Stimulated activated CD4-positive, alpha-beta T cell treated with anti-CD3 and anti-CD28 coated beads, Interleukin-1b, Interleukin-23, amount 100 ng/mL, for 24 hours (primary cell): ENCODE measurements at places on chromosomes 11 and 22.

DNA sequence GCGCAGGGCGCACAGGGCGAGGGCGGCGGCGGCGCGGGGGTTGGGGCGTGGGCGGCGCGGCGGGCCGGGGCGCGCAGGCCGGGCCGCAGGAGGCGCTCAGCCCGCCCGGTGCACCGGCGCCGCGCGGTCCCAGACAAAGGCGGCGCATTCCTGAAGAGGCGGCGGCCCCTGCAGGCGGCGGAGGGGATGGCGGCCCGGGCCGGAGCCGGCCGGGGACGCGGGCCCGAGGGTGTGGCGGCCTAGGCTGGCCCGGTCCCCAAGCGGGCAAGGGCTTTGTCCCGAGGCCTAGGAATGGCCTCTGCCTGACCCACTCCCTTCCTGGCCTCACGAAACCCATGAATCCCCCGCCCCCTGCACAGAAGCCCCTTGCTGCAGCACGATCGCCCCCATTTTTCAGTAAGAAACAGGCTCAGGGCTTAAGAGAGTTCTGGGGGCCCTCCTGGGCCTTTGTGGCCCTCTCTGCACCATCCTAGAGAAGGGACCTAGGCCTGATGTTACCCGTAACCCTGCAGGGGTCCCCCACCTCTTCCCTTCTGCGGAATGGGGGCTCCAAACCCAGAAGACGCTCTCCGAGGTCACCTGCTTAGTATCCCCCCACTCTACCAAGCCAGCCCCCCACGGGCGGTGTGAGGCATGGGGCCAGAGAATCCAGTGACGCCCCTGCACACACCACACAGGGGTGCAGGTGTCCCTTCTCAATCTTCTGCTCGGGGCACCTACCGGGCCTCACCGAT lies at the start of gene RTN4R:
TSS of gene RTN4R (minus strand) at position 40 of the 734 bp plus-strand sequence. CDS start 226 bp downstream, outside the sequence.
- DNase-seq, result peak; percentile 43

- DNase-seq, result no peak
These were observed 6.9 kb upstream of the PHRF1 start for GRCh38 chr11:569158-569885.

GRCh38 chr11:65243797-65244196 lies 18.0 kb upstream of the POLA2 start:
- DNase-seq, result no peak

DNA sequence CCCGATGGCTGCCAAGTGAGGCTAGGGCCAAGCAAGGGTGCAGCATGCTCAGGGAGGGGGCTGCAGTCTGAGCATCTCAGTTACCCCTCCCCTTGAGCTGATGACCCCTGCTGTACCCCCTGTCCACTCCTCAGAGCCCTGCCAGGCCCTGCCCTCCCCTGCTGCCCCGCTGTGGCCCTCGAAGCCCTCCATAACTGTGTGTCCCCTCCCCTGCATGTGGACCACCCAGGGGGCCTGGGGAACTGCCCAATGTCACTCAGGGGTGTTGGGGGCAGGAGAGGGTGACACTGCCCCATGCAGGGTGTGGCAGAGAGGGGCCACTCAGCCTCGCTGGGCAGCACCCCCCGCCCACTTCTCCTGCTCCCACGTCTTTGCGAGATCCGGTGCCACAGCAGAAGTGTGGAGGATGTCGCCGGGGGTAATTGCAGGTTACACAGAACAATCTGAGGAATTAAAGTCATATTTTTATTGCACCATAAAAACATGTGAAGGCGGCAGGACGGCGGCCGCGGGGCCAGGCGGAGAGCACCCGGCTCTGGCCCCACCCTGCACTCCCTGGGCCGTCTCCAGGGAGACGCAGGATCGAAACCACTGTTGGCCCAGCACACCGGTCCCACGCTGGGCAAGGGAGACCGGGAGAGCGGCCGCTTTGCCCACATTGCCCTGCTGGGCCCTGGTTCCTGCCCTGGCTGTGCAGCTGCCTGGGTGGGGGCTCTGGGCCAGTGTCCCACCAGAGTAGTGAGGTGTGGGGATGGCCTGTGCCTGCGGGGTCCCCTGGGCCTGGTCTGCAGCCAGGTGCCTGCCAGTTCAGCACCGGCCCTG lies 18.7 kb upstream of the GNB1L start:
- DNase-seq, result no peak

- DNase-seq, result no peak
These were observed 35.1 kb upstream of the GGTLC2 start for GRCh38 chr22:22609291-22609690.

GRCh38 chr11:3824714-3825472 lies 15.9 kb downstream of the RHOG start:
- DNase-seq, result peak; percentile 74

GRCh38 chr11:116512841-116513240 lies 259.9 kb downstream of the BUD13 start:
- DNase-seq, result no peak

DNA sequence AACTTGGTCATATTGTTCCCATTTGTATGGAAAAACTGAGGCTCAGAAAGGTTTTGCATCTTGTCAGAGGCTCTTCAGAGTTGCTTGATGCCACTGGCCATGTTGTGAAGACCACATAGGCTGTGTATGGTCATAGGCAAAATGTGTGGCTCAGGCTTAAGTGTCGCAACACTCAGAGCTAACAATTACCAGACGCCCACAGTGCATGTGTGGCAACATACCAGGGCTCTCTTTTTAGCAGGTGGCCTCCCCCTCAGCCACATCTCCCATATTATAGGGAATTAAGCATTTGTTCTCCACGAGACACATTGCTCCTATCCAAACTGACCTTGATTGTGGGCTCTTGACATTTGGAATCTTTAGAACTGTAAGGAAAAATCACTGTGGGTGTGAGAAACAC lies 802.5 kb downstream of the DLG2 start:
- DNase-seq, result no peak

DNA sequence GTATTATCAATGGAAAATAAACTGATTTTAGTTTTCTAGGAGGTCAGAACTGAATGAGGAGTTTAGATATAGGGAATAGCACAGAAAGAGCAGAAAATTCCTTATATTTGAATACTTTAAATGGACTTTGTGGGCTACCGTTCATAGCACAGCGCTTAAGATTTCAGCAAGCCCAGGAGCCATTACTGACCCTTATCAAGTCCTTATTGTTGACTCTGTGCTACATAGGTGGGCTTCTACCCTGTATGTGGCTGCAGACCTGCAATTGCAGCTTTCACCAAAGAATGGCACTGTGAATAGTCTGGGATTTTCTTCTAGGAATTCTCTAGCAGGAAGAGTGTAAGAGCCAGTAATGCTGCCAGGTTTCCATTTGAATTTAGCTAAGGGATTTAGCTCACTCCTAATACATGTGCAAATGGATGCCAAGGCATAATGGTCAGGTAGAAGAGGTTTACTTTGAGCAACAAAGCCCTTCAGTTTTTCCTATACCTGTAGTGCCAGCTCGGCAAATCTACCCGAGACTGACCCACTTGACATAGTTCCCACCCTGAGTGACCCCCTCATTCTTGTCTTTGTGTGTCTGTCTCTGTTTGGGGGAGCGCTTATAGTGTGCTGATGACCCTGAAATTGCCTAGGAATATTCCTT lies 42.5 kb upstream of the DLAT start:
- no peak for DNase-seq

- no peak for DNase-seq
These were observed 49.2 kb upstream of the TIMP3 start for GRCh38 chr22:32752326-32752725.

DNA sequence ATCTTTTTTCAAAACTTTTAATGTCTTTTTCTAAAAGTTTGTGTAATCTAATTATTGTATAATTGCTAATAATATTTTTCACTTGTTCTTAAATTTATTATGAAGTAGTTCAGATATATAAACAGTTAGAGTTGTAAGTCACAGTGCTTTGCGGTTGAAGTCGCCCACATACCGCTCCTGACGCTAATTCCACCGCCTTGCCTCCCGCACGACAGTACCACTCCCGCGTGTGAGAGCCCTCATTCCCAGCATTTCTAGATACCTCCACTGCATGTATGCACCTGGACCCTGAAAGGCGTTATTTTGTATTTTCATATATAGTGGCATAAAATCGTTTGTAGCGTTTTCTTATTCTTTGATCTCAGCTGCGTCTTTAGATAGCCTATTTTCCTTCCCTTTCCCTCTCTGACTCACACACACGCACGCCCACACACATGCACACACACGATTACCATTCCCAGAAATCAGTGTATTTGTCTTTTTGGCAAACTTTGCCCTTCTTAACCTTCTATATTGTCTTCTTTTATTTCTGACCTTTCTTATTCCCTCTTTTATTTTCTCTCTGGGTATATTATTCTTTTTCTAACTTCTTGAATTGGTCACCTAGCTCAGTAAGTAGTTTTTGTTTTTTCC lies 56.4 kb upstream of the PITPNB start:
- DNase-seq, result no peak

- DNase-seq, result peak; percentile 75
These were observed at the start of gene KCNQ1OT1 for GRCh38 chr11:2699531-2700414. Gene KCNQ1OT1 (minus strand): TSS chr11:2699994.

GRCh38 chr11:73072935-73073481 lies 69.1 kb downstream of the FCHSD2 start:
- DNase-seq, result no peak

- DNase-seq, result no peak
These were observed 41.8 kb downstream of the MAP6 start for GRCh38 chr11:75626889-75627529.

- no peak for DNase-seq
These were observed 55.9 kb downstream of the SHISAL1 start for GRCh38 chr22:44256556-44257485.

GRCh38 chr11:65452806-65453490 lies 30.4 kb downstream of the NEAT1 start:
- no peak for DNase-seq

- DNase-seq, result no peak
These were observed 115.9 kb upstream of the GRK3 start for GRCh38 chr22:25448435-25449051.

GRCh38 chr11:69000831-69001242 lies 12.2 kb downstream of the MRGPRF start:
- no peak for DNase-seq

DNA sequence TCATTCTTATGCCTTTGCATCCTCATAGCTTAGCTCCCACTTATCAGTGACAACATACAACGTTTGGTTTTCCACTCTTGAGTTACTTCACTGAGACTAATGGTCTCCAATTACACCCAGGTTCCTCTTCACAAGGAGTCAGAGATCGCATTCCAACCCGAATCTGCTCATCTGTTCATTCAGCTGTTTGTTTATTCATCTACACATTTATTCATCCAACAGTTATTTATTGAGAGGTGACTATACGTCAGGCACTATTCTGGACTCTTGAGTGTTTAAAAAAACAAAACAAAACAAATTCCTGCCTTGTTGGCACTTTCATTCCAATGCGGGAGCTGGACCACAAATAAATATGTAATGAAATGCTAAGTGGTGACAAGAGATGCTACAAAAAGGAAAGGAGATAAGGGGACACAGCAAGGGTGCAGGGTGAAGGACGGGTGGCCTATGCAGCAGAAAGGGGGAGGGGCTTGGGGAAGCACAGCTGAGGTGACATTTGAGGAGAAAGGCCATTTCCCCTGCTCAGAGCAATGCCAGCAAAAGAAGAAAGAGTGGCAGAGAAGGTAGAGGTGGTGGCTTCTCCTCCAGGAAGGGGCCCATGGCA lies 393.8 kb upstream of the SYN3 start:
- DNase-seq, result no peak

- no peak for DNase-seq
These were observed 1.0 kb upstream of the PLEKHB1 start for GRCh38 chr11:73645121-73645969.
